ENCODE measurements at places on chromosomes 1 and 21.

- peak; percentile 81 for DNase-seq
Observed at GRCh38 chr1:5514527-5515183, 477.6 kb downstream of the NPHP4 start.

- no peak for DNase-seq
Observed at GRCh38 chr1:60874718-60875117, 207.6 kb upstream of the NFIA start.

DNA sequence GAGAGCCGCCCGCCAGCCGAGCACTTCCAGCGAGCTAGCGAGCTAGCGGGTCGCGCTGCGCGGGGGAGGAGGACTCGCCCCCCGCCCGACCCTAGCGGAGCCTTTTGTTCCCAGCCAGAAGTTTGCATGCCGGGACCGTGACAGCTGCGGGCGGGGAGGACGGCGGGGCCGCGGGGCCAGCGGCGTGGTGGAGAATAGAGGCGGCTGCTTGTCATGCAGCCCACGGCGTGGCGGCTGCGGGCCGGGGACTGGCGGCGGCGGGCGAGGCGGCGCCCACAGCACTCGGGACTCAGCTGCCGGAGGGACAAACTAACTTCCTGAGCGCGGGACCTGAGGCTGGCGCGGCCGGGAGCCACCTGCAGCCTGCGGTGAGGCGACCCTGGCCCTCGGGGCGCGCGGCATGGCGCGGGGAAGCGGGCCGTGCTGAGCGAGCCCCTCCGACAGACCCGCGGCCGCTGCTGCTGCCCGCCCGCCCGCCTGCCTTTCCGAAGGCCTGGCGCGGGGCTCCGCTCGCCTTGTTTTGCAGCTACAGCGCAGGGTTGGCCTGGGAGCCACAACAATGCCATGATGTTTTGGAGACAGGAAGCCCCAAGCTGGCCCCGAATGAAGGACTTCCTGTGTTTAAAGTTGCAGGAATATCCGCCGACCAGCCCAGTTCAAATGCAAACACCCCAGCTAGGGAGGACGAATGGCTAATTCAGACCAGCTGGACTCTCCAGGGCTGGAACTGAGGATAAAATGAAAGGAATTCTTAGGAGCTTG is 82.2 kb upstream of the BMP8A start:
- peak; percentile 58 for DNase-seq

DNA sequence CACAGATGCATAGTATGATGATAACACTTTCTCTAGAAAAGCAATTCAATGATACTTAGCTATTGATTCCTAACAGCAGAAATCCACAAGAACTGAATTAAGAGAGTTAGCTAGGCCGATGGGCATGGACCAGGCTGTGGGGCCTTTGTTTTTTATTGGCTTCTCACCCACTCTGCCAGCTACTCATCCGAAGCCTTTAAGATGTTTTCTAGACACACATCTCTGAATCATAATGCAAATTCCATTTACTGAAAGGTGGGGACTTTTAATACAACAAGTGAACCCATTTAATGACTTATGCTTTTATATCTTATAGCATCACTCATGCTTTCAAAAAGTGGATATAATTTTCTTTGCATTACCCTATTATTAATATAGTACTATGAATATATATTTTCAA is 170.2 kb downstream of the RUNX1 start:
- no peak for DNase-seq

DNA sequence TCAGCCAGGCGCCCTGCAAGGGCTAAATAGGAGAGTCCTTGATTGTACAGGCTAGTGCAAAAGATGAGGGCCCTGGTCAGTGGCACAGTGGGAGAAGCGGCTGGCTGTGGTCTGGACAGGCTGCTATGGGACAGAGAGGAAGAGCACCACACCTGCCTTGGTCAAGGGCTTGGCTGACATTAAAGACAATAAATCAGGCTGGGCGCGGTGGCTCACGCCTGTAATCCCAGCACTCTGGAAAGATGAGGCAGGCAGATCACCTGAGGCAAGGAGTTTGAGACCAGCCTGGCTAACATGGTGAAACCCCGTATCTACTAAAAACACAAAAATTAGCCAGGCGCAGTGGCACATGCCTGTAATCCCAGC is 62.9 kb downstream of the NID1 start:
- no peak for DNase-seq

DNA sequence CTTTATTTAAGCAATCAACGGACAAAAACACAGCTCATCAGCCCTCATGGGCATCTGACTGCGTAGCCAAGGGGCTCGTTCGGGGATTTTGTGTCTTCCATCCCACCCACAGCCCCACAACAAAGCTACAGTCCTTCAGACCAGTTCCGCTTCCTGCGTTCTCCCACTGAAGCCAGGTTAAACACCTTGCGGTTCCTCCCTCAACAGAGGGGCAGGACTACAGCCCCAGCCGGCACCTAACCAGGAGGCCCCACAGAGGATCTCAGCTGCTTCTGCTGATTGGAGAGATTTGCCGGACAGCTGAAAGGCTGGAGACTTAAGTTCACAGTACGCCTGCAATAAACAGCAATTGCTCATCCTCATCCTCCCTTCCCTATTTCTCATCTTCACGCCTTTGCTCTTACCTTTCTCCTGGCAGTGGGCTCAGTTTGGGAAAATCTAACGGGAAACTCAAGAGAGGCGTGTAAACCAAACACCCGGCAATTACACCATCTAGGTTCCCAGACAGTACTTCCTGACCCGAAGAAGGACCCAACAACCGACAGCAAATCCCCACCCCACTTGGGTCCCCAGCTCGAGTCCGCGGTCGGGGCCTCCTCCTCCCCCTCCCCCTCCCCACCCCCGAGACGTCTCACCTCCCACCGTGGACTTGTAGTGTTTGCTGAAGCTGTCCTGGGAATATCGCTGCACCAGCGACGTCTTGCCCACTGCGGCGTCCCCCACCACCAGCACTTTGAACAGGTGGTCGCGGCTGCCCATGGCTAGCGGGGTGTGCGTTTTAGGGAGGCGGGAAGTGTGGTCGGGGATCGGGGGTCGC is 876 bp downstream of the RAB29 start:
- DNase-seq, result peak; percentile 34

DNA sequence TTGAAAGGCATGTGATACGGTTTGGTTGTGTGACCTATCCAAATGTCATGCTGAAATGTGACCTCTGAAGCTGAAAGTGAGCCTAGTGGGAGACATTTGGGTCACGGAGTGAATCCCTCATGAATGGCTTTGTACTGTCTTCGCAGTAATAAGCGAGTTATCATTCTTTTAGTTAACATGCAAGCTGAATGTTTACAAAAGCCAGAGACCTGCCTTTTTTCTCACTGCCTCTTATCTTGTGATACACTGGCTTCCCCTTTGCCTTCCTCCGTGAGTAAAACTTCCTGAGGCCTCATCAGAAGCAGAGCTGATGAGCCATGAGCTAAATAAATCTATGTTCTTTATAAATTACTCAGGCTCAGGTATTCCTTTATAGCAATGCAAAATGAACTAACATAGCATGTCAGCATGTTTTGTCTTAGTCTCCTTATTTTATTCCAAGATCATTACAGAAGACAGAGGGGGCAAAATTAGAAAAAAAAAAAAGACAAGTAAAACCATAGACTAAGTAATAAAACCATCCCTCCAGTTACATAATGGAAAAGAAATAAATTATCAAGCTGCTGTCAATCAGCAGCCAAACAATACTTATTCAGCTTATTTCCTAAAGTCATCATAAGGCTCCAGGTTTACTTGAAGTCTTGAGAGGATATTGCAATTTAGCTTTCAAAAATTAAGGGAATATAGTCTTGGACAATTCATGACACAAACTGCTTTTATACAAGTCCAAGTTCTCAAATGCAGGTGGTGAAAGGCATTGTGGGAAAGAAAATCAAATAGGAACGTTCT is 12.1 kb downstream of the RGS18 start:
- DNase-seq, result no peak

GRCh38 chr21:27678511-27678910 is 711.6 kb upstream of the ADAMTS5 start:
- no peak for DNase-seq

GRCh38 chr1:175079338-175079737 is 11.7 kb downstream of the TNN start:
- DNase-seq, result no peak

DNA sequence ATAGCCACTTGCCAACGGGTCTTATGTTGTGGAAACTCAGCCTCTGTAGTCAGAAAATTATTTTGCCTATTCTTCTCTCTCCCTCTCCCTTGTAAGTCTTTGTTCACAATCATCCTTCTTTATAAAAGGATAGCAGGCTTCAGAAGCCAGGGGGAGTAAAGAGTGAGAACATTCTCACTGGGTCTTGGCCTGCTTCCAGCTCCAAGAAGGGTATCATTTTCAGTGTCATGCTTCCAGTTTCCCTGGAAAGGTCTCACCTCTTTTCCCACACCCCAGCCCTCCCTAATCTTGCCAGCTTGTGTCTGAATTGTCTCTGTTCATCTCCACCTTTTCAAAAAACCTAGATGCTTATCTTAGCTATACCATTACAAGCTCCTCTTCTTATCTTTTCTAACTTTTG is 346.2 kb upstream of the LRRC7 start:
- DNase-seq, result no peak

GRCh38 chr1:244782056-244782455 is 53.4 kb upstream of the COX20 start:
- DNase-seq, result no peak

GRCh38 chr1:32353431-32353830 is 8.9 kb downstream of the FAM229A start:
- no peak for DNase-seq

Measured in Peyer's patch (tissue), 4 donors.